ENCODE measurements at places on chromosomes 3 and 15.
A peak's percentile ranks its signal among the peaks of the same experiment; 100 is the strongest.

GRCh38 chr3:143306407-143306806 lies 186.8 kb downstream of the CHST2 start:
- no peak for DNase-seq

DNA sequence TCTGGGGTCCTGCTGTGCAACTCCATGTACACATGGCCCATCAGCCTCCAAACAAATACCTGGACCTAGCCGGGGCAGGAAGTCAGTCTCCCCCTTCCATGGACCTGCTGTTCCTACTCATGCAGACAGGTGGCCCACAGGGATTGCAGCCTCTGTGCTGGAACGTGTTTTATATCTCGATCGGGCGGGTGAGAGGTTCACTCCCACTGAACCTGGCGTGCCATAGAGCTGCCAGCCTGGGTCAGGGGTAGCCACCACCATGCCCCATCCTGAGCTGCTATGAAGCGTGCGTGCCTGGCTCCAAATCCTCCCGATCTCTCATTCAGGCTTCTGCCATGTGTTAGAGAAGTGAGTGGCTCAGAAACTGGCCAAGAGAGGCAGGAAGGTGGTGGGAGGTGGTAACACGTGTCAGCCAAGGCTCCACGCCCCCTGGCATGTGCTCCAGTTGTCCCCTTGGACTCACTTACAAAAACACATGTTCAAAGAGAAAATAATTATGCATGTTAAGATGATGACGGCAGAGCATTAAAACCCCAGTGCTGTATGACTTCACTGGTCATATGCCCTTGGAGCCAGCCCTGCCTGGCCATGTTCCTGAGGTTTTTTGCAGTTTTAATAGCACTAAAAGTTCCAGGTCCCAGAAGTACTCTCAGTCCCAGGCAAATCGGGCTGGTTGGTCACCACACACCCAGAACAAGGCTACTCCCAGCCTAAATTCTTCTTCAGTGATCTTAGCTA lies 30.6 kb downstream of the CTSH start:
- DNase-seq, result no peak

- no peak for DNase-seq
Measured at GRCh38 chr3:53724566-53724965, 121.7 kb downstream of the CHDH start.

DNA sequence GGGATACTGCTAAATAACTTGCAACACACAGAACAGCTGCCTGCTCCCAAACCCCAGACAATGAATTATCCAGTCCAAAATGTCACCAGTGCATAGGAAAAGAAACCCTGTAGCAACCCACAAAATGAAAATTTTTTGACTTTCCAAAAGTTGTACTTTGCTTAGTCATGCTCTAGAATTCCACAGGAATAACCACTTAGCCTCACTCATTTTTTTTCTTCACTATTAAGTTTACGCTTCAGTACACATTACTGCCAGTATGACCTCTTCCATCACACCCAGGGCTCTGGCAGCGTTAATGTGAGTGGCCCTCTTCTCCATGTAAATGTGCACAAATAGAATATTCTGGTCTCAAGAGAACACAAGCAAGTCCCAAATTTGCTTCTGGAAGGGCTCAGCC lies 259.8 kb downstream of the MAGI1 start:
- no peak for DNase-seq

DNA sequence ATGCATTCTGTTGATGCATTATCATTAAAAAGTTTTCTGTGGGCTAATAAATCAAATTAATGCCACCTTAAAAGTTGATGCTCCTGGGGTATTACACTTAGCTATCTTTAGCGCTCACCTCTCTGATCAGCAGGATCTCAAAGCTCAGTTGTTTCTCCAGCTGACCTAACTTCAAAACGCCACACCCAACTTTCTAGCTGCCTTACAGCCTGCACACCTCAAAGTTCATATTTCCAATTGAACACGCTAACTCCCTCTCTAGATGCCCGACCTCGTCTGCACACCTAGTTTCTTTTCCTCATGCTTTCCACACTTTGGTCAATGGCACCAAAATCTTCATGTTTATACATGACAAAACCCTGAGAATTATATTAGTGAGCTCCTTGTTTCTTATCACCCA lies 98.2 kb upstream of the AGTR1 start:
- no peak for DNase-seq

DNA sequence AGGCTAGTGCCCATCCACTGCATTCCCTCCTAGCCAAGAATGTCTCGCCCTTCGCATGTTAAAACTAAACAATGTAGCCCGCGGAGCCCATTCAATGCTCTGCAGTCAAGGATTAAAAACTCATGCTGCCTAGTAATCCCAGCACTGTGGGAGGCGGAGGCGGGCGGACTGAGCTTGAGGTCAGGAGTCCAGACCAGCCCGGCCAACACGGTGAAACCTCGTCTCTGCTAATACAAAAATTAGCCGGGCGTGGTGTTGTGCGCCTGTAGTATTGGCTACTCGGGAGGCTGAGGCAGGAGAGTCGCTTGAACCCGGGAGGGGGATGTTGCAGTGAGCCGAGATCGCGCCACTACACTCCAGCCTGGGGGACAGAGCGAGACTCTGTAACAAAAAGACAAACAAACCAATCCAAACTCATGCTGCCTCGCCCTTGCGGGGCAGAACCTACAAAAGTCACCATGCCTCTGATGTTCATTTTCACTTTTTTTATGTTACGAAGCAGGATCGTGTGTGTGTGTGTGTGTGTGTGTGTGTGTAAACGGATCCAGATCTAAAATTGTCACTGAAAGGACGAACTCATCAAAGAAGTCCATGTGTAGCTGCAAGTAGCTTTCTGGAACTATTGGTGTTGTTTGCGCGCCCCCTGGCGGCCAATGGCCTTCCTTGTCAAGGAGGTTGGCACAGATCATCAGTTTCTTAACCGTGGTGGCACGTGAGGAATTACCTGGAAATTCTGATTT lies 54.8 kb upstream of the SPESP1 start:
- peak; percentile 95 for DNase-seq

DNA sequence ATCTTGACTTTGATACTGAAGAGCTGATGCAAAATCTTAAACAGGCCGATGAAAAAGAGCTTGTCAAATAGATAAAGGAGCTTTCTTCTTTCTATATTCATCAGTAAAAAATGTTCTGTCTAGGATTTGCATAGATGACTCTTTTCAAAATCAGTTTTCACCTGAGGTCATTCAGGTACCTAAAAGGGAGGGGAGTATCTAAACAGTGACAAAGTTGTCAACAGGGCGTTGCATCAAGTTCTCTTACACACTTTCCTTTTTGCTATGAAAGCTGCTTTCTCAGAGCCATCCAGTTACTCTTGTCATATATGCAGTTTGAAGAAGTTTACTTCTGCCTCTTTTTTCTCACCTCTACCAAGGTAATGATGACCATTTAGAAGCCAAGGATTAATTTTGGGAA lies 60.0 kb downstream of the AKAP13 start:
- DNase-seq, result no peak

- DNase-seq, result peak; percentile 36
Measured at GRCh38 chr3:127888564-127889107, 26.4 kb upstream of the KBTBD12 start.

GRCh38 chr3:190369668-190370295 lies 18.2 kb upstream of the CLDN16 start:
- DNase-seq, result no peak

DNA sequence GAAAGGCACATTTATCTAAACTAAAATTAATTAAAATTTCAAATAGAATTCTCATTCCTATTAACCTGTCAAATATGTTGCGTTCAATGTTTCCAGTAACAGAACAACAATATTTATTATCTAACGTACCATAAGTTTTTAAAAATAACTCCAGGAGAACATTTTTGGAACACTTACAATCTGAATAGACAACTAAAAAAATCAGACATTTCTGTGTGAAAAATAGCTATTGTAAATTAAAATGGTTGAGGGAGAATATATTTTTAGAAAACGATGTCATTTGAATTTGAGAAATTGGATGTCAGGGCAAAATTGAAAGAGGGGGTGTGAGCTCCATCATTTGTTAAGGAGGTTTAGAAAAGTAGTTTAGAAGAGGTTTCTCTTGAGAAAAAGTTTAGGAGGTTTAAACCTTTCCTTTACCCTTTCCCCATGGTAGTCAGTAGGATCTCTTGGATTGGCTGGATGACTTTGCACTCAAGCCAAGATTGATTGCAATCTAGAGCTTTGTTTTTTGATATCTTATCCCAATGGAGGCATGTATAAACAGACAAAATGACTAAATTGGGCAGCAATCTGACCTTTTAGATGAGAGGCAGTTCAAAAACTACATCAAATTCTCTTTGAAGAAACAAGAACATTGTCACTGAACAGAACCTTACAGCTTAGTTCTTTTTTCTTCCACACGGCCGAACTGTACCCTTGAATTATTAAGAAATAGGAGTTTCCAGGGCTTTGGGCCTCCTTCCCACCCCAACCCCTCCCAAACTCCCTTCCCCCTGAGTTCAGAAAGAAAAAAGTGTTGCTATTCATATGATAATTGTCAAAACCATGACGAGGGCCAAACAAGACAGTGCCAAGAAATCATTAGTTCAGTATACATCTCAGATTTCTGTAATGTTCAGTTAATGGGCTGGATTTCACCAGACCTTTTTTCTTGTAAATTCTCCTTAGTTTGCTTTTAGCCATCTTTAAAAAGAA lies 79.7 kb upstream of the CDIN1 start:
- no peak for DNase-seq

DNA sequence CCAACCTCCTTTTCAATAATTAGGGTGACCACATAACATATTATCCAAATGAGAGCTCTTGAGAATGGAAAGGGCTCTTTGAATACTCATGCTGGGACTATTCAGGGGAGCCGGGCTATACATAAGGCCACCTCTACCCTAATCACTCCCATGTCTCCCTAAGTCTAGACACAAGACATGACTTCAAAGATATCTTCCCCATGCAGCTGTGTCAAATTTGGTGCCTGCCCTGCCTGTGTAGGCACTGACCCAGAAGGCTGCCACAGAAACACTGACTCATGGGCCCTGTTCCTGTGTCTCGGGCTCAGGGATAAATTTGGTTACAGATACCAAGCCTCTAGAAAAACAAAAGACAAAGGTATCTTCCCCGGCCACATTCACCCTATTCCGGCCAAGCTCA lies 70.3 kb downstream of the MYLK start:
- no peak for DNase-seq

- DNase-seq, result no peak
Measured at GRCh38 chr3:44021651-44022594, 219.8 kb upstream of the TOPAZ1 start.
